NCI-H1930 (cell line): ENCODE measurements at places on chromosomes 13 and 19.

DNA sequence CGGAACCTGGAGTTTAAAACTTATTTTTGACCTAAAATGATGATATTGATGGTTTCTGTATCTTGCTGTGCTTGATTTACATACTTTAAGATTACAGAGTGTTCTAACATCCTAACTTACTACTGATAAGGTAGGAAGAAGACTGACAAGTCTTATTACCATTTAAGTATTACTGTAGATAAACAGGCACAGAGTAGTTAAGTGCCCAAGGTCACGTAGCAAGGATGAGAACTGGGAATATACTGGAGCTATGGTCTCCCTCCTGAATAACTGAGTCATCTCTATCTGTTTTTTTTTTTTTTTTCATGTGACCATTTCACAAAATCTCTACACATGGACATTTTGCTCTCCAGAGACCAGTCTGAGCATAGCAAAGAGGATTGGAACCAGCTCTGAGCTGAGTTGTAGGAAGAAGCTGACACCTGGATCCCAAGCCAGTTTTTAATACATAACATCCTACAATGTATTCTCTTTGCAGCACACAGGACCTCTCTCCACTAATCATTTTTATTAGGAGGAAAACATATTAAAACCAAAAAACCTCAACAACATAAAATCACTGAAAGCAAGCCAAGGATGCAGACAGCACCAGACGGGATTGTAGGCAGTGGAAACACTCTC lies 173.5 kb downstream of the DNAJC15 start:
- no peak for DNase-seq

DNA sequence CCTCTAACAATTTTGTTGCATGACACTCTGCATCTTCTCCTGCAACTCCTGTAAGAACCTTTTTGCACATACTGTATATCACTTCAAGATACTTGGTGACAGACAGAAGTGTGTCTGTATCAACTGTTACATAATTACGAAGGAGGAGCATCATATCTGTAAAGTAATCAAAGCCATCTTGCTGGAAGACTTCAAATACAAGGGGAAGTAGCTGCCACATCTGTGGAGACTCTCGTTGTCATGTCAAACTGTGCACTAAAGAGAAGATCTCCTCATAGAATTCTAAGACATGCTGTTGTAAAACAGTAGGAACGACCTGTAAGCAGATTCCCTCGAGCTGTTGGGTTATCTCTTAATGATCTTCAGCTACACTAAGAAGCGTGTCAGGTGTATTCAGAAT lies 38.0 kb upstream of the SPATA13 start:
- no peak for DNase-seq

DNA sequence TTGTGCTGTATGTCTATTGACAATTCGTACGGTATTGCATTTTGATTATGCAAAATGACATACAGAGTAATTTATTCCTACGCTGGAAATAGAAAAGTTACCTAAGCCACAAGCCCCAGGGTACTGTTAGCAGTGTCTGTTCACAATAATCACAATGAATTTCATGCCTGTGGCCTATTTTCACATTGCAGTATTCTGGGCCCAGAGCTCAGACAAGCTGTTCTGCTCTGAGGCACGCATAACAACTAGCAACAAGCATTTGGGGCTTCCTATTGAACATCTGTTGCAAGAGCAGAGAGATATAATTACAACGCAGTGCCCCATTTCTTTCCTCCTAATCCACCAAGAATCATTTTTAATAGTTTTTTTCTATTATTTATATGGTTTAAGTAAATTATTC lies 158.9 kb upstream of the SGCG start:
- DNase-seq, result no peak

DNA sequence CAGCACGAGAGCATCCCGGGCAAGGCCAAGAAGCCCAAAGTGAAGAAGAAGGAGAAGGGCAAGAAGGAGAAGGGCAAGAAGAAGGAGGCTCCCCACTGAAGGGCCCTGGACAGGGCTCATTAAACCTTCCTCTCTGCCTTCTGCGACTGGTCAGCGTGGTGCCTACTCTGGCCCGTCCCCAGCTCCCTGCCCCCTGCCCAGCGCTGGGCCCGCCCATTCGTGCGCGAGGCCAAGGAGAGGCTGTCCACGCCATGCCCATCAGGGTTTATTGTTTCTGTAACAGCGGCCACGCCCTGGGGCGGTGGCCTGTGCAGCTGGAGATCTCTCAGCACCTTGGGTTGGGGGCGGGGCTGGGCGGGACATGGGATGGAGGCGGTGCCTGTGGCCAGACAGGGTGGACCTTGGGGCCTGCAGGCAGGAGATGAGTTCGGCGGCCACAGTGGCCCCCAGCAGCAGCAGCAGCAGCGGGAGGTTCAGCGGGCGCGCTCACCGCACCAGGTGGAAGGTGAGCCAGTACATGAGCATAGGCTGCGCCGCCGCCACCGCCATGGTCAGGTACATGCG lies 897 bp downstream of the C19orf33 start:
- no peak for DNase-seq

GRCh38 chr19:53396525-53396868 lies 1.5 kb downstream of the ZNF765 start:
- no peak for DNase-seq

DNA sequence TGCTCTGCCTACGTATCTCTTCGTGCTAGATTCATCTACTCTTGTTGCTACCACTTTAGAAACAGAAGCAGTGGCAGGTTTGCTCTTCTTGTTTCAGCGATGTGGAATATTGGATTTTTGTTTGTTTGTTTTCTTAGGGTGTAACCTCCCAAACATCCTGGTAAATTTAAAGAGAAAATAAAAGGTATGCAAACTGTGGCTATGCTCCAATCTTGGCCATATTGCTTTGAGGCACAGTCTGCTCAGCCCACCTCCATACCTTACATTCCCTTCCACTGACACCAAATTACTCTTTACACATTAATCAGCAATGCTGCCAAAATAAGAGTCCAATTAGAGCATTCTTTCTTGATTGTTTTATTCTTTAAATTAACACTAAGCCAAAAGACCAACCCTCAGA lies 25.2 kb upstream of the UBL3 start:
- DNase-seq, result no peak
